NCI-H526 (cell line): ENCODE measurements at places on chromosomes 2 and 18.

DNA sequence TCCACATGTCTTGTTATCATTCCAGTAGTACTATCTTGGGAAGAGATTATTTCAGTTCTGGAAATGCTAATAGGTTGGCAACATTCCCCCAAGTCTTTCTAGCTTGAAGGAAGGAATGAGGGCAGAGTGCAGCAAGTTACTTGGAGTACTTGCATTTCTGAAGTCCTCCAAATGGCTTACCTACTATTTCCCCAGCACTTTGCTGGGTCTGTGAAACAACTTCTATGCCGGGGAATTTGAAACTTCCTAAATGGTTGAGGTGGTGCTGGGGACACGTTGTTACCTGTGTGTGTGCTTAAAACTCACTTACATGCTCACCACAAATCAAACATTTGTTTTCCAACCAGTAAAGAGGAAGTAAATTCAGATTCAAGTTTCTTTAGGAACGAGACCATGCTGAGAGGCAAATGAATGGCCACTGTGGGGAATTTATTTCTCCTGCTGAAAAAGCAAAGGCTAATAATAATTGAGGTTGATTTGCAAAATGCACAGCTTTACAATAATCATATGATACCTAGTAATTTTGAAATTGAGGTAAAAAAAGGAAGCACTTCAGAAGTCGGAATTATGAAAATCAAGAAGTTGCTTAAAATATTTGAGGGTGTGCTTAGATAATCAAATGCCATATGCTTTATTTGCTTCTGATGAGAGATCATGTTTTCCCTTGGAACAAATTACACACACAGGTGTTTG is 1167.7 kb upstream of the ZEB2 start:
- DNase-seq, result no peak

GRCh38 chr2:105640246-105640645 is 104.5 kb upstream of the NCK2 start:
- no peak for DNase-seq

DNA sequence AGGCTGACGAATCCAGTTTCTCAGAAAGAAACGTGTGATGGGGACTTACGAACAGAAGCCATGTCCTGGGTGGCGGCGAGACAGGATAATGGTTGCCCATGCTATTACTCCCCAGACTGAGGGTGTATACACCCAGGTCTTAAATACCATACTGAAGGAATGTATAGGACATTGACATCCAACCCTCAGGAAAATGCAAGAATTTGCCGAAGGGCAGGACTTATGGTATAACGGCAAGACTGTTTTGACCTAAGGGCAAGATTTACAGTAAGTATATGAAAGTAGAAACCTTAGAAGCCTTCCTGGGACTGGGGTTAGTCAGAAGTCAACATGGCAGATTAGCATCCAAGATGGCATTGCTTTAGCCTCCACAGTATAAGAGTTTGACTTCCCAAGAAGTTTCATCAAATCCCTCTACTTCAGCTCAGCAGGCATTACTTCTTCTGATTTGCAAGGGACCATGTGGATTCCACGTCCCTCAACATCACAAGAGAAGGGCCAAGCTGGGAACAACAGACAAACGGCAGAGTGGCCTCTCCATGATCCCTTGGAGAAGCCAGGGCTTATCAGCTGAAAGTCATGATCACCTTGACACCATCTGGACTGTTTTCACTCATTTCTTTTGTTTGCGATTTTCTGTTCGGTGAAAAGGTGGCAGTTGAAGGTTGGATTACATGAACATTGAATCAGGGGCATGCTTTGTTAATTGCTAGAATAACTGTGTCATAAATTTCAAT is 21.1 kb downstream of the ST3GAL5 start:
- no peak for DNase-seq

GRCh38 chr2:120177973-120178372 is 45.2 kb downstream of the TMEM185B start:
- no peak for DNase-seq

DNA sequence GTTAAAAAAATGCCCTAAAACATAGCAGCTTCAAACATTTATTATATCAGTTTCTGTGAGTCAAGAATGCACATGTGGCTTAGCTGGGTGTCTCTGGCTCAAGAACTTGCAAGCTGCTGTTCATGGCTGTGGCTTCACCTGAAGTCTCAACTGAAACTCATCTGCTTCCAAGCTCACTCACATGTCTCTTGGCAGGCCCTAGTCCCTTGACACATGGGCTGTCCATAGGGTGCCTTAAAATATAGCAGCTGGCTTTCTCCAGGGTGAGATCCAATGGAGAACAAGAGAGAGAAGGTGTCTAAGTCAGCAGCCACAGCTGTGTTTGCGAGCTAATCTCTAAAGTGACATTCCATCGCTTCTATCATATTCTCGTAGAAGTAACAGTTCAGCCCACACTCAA is 152.8 kb downstream of the DSEL start:
- DNase-seq, result no peak

- no peak for DNase-seq
Measured at GRCh38 chr2:33020883-33021282, 74.1 kb downstream of the LTBP1 start.

GRCh38 chr2:79740879-79741443 is 228.1 kb downstream of the CTNNA2 start:
- DNase-seq, result no peak

GRCh38 chr18:49169037-49169521 is 218.3 kb upstream of the SMAD7 start:
- no peak for DNase-seq

GRCh38 chr2:236889791-236890704 is 195.6 kb upstream of the COPS8 start:
- no peak for DNase-seq

GRCh38 chr18:13381944-13382365 is 163.4 kb downstream of the LDLRAD4 start:
- DNase-seq, result peak; percentile 40

DNA sequence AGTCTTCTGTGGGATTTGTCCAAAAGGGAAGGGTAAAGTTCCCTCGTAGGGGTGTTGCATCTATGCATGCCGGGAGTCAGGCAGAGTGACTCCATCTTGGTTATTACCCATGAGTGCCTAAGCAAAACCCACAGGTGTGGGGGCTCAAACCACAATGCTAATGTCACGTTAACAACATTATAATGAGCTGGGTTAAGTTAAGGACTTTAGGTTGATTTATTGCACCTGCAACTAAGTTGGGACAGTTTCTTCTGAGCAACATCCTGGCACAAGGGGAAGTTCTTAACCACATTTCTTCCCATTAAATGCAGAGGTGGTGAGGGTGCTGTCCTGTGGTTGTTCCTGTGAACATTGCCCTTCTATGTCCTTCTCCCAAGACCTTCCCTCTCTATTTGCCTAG is 1596.8 kb upstream of the SLC39A10 start:
- DNase-seq, result no peak

DNA sequence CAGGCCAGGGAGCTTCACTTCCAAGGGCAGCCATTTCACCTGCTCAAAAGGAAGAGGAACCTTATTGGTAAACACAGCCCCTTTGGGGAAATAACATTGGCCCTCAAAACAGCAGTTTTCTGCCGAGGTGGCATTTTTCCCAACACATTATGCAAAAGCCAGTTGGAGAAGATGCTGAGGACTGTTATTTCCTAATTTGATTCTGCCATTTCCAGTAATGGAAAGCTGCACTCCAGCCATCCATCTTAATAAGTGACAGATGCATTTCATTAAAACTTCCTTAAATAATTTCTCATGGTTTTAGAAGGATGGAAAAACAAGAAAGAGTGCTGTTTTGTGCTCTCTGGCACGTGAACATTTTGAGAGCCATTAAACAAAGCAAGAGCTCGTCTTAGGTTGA is 55.9 kb upstream of the ALK start:
- DNase-seq, result no peak

DNA sequence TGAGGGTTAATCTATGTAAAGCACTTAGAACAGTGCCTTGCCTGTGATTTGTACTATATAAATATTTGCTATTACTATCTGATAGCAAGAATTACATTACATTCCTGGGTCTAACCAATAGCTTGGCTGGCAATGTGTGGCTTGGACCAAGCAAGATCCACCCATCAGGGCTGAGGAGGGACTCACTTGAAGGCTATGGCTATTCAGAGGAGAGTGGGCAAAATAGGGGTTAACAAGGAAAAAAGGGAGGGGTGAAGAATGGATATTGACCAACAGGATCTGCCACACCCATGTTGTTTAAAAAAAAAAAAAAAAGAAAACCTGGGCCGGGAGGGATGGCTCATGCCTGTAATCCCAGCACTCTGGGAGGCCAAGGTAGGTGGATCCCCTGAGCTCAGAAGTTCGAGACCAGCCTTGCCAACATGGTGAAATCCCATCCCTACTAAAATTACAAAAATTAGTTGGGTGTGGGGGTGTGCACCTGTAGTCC is 20.0 kb upstream of the TMBIM1 start:
- no peak for DNase-seq

- no peak for DNase-seq
Measured at GRCh38 chr2:236605345-236605734, 35.7 kb downstream of the ACKR3 start.

DNA sequence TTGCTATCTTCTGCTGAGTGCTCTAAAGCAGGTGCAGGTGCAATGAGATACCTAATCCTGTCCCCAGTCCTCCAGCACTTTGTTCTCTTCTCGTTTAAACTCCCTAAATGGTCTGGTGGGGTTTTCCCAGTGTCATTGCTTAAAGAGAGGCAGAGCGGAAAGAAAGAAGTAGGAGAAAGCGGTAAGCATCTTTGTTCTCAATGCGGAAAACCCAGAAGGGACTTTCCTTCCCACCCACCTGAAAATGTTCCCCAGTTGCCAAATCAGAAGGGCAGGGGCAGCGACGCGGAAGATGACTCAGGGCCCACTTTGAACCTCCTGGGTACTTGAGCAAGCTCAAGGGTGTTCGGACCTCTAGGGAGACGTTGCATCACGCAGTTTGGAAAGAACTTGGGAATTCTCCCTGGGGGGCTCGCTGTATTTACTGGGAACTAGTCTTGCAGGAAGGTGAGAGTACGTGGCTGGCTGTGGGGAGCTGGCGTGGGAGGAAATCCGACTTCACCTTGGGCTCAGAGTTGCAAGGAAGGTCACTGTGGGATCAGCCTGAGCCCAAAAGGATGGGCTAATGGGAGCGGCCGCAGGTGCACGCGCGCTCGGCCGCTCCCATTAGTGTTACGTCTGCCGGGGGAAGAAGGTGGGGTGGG is 589 bp upstream of the SGPP2 start:
- DNase-seq, result no peak

- DNase-seq, result no peak
Measured at GRCh38 chr2:20067992-20068584, 16.7 kb upstream of the LAPTM4A start.

- DNase-seq, result no peak
Measured at GRCh38 chr2:216692636-216693413, 2.5 kb downstream of the IGFBP5 start.

- no peak for DNase-seq
Measured at GRCh38 chr18:49149011-49149410, 198.2 kb upstream of the SMAD7 start.

- no peak for DNase-seq
Measured at GRCh38 chr2:170073288-170073687, 104.7 kb upstream of the MYO3B start.

DNA sequence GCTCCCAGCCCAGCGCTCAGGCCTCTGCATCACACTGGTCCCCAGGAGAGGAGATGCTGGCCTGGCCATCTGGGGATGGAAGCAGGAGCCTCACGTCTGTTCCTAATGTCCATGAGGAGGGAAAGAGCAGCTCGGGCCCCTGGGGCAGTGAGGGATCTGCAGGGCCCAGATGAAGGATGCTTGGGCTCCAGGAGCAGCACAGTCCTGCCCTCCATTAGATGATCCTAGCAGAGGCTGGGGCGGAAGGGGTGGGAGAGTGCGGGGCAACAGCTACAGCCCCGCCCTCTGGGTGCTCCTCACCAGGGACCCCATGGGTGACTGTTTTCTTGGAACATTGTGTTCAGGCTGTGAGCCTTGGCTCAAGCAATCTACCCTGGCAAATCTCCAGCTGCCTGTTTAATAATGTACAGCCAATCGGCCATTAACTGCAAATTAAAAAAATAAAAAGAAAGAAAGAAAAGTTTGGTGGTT is 49.7 kb downstream of the TNS1 start:
- no peak for DNase-seq

- peak; percentile 86 for DNase-seq
Measured at GRCh38 chr2:181457121-181457740, at the start of gene ITGA4. Gene ITGA4 (plus strand): TSS chr2:181457386. CDS start chr2:181457655, 269 bp downstream.

DNA sequence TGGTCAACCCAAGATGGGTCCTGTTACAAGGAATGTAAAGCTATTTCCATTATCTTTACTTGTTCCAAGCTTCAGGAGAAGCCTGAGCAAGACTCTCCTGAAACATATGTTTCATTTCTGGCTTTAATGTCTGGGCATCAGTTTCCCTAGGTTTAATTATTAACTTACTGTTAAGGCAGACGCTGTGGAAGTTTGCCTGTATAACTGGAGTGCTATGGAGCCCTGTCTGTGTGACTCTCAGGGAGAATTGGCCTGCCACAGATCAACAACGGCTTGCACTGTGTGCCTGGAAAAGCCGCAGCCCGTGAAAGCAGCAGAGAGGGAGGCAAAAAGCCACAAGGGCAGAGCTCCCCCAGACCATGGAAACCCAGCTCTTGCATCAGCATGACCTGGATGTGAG is 22.1 kb upstream of the LONRF2 start:
- peak; percentile 14 for DNase-seq

DNA sequence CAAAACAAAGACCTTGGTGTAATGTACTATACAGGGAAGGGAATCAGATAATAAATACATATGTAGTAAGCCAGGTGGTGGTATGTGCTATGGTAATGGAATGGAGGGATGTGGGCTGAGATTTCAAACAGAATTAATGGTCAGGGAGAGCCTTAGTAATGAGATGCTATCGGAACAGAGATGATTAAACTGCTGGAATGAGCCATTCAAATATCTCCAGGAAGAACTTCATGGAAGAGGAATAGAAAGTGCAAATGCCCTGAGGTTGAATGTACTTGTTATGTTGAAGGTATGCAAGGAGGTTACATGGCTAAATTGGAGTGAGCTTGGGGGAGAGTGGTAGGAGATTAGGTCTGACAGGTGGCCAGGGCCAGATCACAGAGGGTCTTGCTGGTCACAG is 5.1 kb downstream of the SERPINB11 start:
- DNase-seq, result no peak

DNA sequence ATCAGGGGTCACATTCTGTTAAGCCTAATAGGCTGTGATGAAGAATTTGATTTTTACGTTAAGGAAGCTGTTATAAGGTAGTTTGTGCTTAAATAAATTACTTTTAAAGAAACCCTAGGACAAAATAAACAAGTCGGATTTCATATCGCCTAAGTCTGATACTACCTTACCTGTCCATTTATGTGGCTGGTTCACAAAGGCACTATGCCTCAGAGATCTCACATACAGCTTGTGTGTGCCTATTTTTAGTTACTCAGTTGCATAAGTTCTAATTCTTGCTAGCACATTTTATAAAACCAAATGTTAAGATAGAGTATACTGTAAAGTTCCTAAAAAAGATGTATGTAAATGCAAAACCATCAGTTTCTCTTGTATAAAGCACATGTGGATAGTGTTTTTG is 40.0 kb downstream of the AGFG1 start:
- DNase-seq, result no peak

DNA sequence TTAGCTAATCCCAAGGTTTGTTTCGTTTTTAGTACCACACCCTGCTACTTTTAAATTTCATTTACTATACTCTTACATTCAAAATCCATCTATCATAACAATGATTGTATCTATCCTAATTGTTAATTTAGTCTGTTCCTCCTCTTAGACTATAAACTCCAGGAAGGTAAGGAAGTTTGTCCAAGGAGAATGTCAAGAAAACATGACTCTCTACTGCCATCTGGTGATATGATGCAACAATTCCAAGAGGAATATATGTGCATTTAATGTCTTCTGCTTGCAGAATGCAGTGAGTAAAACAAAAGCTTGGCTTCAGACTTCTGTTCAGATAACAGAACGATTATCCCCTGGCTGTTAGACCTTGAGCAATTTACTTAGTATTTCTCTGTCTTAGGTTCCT is 1267.1 kb downstream of the LRP1B start:
- peak; percentile 76 for DNase-seq
